ENCODE measurements at places on chromosomes 2 and 18.

- no peak for DNase-seq
These were observed 14.7 kb downstream of the CPLX4 start for GRCh38 chr18:59303656-59304195.

GRCh38 chr2:64404002-64404731, 49.8 kb upstream of the LGALSL start:
- DNase-seq = peak; percentile 74

DNA sequence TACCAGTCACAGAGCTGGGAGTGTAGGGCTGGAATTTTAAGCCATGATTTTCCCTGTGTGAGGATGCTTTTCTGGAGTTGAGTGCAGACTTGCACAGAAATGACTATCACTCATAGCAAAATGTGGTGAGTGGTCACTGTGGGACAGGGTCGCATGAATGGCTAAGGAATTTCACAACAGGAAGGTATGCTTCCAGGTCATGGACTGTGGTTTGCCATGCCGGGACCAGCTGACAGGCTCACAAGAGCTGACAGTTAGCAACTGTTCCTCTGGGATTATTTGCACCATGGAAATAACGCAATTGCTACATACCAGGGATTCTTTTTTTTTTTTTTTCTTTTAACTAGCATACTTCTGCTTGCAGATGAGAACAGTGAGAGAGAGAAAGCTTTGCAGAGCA, 3.8 kb upstream of the UXS1 start:
- no peak for DNase-seq

- DNase-seq = no peak
These were observed 5.5 kb downstream of the HOXD8 start for GRCh38 chr2:176135035-176135440.

DNA sequence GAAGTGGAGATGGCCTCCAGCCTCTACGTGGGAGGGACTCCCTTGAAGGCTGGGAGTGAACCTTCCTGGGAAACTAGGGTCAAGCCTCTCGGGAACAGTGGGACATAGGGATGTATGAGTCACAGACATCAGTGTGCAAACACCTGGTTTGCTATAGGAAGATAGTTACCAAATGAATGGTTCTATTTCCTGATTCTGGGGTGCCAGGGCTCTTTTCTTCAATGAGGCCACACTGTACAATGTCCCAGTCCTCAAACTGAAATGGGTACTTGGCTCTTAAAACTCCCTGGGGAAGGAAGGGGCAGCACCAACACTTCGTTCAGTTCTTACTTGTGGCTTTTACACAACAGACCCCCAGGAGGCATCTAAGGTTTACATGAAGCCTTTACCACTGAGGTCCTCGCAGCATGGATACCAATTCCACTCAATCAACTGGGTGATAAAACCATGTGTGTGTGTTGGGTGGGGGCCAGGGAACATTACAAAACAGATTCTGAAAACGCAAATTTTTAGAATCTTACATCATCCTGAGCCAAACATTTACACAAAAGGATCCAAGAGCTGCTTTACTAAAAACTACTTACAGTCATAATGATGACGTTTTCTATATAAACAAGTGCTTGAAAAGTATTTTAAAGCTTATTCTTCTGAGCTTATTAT, 10.4 kb downstream of the ERFE start:
- no peak for DNase-seq

DNA sequence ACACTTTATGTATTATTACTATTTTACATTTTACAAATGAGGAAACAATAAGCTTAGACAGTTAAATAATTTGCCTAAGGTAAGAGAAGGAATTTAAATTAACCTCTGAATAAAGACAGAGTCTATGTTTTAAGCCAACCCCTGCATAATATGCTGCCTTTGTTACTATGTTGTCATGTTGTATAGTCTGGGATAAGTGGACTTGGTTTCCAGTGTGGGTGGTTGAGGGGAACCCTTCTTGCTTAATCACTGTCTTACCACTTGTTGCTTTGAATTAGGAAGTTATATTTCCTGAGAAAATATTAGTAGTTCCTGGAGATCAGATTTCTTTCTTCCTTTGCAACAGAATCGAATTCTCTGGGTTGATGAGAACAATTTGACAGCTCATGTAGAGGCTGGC, 52.6 kb downstream of the AGPS start:
- DNase-seq = no peak

DNA sequence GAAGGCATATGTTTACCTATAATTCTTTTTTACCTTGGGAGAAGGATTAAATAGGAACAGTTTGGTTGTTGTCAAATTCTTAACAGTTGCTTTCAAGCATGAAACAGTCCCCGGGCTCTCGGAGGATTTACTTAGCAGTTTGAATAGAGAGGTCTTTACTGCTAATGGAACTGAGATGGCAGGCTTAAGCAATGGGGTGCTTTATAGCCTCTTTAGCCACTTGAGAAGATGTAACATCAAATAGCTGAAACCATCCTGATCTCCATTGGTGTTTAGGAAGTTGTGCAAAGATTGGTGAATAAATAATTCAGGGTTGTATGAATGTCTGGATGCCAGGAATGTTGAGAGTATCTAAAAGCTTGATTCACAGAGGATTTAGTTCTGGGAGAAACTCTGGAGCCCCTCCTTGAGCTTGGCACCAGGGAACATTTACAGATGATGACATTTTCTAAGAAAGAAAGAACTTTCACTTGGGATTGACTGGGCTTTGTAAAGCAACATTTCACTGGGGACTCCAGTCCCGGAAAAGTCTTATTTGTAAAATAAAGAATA, 51.9 kb downstream of the PTPRM start:
- DNase-seq = no peak

DNA sequence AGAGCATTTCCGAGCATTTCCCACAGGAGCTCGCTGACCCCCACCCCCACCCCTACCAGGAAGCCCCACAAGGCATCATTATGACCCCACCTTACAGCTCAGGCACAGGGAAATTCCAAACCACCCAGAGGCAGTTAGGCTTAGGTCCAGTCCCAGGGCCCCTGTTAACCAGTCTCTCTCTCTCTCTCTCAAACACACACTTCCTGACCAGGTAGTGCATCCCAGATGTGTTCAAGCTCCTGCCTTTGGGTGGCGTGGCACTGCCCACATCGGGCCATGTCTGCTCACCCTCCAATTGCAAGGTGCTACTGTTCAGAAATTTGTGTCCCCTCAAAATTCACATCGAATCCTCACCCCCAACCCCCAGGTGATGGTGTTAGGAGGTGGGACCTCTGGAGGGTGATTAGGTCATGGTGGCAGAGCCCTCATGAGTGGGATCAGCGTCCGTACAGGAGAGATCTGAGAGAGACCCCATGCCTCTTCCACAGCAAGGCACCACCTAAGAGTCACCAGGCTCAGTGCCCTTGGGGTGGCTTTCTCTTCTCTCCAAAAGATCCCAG, 8.8 kb downstream of the COPS9 start:
- no peak for DNase-seq

- DNase-seq = no peak
These were observed 154.8 kb downstream of the COL6A3 start for GRCh38 chr2:237259201-237259600.

DNA sequence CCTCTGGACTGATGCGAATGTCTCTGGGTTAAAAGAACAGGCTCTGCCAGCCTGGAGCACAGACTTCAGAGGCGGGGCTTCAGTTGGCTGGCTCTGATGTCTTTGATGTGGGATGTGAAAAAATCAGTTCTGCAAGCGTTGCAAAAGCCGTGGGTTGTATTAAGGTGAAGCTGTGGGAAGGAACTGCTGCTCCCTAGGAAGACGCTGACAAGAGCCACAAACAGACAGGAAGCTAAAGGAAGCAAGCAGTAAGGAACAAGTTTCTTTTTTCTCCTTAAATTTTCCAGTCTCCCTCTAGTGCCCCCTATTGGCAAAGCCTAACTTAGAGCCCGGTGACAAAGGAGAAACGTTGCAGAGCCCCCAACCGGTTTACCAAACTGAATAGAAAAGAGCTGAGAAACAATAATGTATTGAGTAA, 239.0 kb downstream of the CCDC178 start:
- no peak for DNase-seq

- no peak for DNase-seq
These were observed 425.7 kb downstream of the SETBP1 start for GRCh38 chr18:45106331-45106774.

DNA sequence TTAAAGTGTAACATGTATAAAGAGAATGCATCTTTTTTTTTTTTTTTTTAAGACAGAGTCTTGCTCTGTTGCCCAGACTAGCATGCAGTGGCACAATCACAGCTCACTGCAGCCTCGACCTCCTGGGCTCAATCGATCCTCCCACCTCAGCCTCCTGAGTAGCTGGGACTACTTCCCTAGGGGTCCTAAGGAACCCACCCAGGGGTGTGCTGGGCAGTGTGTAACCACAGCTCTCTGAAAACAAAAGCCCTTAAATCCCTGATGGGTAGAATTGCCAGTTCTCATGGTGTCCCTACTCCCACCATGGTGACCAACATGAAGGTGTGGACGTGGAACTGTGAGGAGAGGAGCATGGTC, 105.6 kb upstream of the ST3GAL5 start:
- no peak for DNase-seq

GRCh38 chr2:130787841-130788240, 32.5 kb downstream of the AMER3 start:
- no peak for DNase-seq

GRCh38 chr18:26301681-26302080, 75.4 kb downstream of the TAF4B start:
- DNase-seq = no peak

- no peak for DNase-seq
These were observed 1291.6 kb upstream of the ZEB2 start for GRCh38 chr2:145811276-145812164.

- no peak for DNase-seq
These were observed 460.6 kb downstream of the TSN start for GRCh38 chr2:122216071-122216470.

DNA sequence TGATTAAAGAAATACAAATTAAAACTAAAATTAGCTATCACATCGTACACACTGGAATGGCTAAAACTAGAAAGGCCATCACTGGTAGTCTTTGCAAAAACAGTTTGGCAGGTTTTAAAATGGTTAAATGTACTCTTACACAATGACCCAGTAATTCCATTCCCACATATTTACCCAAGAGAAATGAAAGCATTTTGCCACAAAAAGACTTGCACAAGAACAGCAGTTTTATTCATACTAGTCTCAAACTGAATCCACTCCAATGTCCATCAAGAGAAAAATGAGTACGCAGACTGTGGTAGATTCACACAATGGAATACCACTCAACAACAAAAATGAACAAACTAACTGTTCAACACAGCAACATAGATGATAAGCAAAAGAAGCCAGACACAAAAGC, 29.1 kb downstream of the SP140L start:
- no peak for DNase-seq

DNA sequence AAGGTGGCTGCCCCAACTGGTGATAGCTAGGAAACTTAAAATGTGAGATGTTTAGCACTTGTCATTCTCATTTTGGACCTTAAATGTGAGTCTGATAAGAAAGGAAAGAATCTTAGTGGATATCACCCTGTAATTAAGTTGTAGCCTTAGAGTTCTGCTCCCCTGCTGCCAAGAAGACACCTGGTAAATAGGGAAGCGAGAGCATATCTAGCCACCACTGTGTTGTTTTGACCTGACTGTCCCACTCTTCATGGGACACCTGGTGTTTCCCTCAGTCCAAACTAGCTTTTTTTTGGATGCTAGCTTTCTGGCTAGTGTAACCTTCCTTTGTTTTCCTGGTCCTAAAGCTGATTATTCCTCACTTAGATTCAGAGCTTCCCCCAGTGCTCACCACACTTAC, 357.6 kb downstream of the RAD51AP2 start:
- no peak for DNase-seq

DNA sequence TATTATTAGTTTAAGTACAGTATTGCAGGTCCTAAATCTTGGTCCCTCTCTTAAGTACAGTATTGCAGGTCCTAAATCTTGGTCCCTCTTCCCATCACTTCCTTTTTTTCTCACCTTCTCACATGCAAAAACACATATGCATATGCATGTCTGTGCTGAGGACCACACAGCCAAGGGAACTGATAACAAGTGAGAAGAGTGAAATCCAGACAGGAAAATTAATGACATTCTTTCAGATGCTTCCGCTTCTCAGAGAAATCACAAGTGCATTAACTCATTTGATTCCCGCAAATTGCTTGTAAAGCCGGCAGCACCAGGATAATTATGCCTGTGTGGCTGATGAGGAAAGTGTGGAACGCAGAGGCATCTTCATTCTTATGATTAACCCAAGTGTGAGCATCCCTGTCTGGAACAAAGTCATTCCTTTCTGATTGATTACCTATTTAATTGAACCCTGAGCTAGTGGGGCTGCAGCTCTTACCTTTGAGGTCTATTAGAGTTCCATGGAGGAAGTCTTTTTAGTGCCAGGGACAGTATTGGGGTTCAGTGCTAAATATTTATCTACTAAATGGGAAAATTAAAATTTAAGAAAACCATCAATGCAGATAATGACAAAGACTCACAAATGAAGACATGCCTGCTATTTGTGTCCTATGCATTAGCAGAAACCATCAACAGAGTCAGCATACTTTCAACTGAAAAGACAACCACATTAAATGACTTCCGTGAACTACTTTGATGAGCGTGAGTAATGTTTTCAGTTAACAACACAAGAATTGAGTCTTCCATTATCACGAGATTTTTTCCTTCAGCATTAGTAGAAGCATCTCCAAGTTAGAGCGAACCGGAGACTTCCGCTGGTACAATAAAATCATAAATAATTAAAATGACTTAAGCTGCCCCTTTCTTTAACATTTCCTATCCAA, 220.4 kb upstream of the SLC35G4 start:
- no peak for DNase-seq

DNA sequence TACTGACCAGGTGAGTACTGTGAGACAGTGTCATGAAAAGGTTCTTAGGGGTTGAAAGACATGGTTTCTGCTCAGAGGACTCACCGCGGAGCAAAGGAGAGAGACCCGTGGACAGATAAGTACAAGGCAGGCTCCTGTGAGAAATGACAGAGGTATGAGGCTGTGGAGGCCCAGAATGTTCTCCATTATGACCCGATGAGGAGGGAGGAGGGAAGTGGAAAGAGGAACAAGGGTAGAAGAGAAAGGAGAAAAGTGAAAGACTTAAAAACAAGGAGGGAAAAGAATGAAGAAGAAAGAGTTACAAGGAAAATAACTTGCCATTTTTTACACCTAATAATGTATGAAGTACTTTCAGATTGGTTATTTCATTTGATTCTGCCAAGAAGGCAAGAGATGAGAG, 29.8 kb downstream of the MAPRE3 start:
- no peak for DNase-seq

DNA sequence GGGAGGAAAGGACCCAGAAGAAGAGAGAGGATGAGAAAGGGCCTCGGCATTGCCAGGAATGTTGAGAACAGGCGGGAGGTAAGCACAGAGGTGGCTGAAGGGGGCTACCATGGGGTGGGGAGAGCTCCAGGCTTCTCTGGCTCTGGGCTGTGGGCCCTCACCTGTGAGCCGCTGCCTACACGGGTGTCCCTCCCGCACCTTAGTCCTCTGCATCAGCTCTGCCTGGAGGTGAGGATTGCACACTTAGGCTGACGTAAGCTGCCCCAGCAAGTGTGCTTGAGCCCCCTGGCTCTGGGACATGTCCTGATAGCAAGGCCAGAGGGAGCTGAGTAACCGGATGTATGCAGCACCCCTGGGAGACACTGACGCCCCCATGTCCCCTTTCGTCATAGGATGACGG, 33.9 kb downstream of the TMEM18 start:
- no peak for DNase-seq

- DNase-seq = no peak
These were observed 791.1 kb upstream of the SOX11 start for GRCh38 chr2:4900861-4901770.

Measured in NCI-H446 treated with DMSO at 0.1 percent for 48 hours (cell line).